ENCODE measurements at places on chromosomes 5 and 9.

DNA sequence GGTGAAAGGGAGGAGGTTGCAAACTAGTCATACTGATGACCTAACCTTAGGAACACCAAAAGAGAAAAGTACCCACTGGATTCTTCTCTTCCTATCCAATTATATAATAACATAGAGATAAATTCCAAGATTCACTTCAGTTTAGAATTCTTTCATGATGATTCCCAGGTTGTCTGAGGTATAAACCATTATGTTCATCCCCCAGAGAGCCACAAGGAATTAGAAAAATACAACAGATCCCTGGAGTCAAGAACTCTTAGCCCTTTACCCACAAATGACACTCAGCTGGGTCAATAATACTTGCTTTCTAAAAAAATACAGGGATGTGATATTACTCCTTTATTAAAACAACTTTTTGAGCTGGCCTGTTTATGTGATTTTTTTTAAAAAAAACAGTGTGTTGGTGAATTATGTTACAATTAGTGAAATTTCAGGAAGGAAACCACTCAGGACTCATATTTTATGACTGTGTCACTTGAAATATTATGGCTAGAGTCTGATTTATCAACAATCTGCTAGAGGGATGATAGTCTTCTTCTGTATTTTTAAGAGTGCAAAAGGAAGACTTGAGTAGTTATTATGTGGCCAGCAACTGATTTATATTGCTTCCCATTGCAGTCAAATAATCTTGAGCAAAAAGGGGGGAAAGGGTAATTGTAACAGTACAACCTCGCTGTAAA lies 338.2 kb downstream of the NFIB start:
- no peak for DNase-seq

- DNase-seq: no peak
These were observed 41.5 kb downstream of the HACD4 start for GRCh38 chr9:20989923-20990341.

GRCh38 chr9:89080193-89080592 lies 88.9 kb downstream of the S1PR3 start:
- DNase-seq: no peak

DNA sequence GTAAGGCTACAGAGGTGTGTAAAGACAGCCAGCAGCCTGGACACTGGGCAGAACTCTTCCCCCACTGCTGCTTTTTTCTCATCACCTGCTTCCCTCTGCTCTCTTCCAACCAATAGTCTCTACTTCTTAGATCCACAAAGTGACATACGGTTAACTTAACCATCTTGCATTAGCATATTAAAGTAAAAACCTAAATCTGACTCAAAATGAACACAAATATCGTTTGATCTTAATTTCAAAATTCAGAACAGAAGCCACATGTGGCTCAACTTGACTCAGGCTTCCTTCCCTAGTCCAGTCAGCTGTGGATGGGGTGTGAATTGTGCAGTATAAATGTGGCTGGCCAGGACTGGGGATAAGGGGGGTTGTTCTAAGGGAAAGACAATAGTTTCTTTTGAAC lies 114.3 kb downstream of the STARD4 start:
- no peak for DNase-seq

GRCh38 chr5:171801839-171802238 lies 16.2 kb downstream of the SMIM23 start:
- no peak for DNase-seq

- DNase-seq: no peak
These were observed 14.9 kb downstream of the EFNA5 start for GRCh38 chr5:107655831-107656230.

DNA sequence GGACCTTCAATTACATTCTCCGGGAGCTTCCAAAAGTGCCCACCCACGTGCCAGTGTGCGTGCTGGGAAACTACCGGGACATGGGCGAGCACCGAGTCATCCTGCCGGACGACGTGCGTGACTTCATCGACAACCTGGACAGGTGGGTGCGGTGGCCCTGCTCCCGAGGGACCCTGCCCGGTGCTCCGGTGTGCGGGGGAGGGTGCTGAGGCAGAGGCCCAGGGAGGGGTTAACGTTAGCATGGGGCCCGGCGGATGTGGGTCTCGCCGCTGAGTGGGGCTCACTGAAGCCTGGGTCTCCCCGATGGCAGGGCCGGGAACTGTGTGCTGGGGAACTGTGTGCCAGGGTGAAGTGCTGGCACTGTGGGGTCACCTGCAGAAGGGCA lies 10.6 kb upstream of the AJM1 start:
- DNase-seq: no peak

GRCh38 chr9:86175223-86175622 lies 75.9 kb upstream of the GOLM1 start:
- DNase-seq: no peak

- DNase-seq: no peak
These were observed 36.2 kb downstream of the C5 start for GRCh38 chr9:121013911-121014310.

DNA sequence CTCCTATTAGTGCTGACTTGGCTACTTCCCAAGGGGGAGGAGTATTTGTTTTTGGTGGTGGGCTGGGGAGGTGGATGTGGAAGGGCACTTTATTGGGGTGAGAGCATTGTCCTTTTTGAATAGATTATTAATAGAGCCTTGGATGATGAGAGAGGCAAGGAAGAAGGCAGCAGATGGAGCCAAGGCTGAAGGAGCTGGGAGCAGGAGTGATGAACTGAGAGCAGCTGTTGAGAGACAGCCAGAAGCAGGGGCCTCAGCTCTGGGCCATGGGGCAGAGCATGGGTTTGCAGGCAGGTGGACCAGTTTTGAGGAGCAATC lies 29.6 kb downstream of the RGS3 start:
- DNase-seq: no peak

GRCh38 chr5:16076657-16077056 lies 102.9 kb downstream of the MARCHF11 start:
- no peak for DNase-seq

GRCh38 chr9:4489562-4489918 lies 728 bp upstream of the SLC1A1 start:
- peak; percentile 13 for DNase-seq

DNA sequence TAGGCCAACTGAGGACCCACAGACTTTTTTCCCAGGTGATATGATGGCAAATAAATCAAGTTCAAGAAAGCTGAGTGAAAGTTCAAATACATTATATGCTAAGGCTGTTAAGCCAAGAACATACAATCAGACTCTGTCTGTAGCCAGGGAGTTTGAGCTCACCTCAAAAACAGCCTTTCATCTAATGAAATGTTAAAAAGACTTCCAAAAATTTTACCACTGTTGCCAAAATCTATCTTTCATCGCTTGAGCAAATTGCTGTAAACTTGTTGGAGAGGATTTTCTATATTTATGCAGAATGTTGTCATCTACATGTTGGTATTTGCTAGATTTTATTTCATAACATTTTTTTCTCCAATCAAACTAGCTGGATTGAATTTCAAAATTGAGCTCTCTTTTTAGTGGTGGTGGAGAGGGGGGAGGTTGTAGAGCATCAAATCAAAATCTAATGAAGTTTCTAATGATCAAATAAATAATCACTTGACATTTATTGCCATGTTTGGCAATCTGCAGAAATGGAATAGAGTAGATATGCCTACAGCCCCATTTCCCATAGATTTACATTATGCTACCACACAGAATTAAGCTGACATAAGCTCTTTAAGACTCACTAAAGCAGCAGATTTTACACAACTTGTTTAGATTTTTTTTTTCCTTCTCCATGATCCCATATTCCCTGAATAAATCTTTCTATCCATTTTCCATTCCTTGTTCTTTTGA lies 828.9 kb upstream of the ZNF608 start:
- no peak for DNase-seq

DNA sequence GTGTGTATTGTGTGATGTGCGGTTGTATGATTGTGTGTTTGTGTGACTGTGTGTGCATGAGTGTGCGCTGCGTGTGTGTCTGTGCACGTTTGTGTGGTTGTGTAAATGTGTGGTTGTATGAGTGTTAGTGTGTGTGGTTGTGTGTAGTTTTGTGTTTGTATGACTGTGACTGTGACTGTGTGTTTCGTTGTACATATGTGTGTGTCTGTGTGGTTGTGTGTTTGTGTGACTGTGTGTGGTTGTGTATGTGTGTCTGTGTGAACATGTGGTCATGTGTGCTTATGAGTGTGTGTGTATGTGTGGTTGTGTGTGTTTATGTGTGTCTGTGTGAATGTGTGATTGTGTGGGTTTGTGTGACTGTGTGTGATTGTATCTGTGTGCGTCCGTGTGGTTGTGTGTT lies 197.8 kb downstream of the TTLL11 start:
- DNase-seq: no peak

GRCh38 chr5:141491323-141492167 lies 2.7 kb downstream of the PCDHGC5 start:
- DNase-seq: no peak

DNA sequence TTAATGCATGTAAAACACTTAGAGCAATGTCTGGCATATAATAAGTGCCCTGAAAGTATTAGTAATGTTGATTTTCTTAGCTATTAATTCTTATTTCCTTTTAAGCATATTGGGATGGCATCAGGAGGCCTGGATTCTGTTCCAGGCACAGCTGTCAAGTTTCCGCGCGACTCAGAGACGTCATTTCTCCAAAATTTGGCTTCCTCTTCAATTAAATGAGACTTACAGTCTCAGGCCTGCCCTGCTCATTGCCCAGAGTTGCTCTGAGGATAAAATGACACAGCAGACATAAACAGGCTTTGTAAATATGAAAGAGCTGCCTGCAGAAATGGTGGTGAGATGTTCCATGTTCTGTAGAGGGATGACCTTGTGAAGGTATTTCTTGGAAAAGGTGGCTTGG lies 159.8 kb upstream of the GLRA1 start:
- no peak for DNase-seq

DNA sequence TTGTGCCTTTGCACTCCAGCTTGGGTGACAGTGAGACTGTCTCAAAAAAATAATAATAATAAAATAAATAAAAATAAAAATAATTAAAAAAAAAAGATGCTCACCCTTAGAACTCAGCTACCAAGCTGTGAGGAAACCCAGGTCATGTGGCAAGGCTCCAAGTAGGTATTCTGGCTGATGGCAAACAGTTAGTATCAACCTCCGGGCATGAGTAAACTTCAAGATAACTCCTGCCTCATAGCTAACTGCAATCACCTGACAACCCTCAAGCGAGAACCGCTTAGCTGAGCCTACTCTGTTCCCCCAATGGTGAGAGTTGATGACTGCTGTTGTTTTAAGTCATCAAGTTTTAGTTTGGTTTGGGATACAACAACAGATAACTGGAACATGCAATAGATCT lies 6.1 kb upstream of the SLC44A1 start:
- DNase-seq: no peak

DNA sequence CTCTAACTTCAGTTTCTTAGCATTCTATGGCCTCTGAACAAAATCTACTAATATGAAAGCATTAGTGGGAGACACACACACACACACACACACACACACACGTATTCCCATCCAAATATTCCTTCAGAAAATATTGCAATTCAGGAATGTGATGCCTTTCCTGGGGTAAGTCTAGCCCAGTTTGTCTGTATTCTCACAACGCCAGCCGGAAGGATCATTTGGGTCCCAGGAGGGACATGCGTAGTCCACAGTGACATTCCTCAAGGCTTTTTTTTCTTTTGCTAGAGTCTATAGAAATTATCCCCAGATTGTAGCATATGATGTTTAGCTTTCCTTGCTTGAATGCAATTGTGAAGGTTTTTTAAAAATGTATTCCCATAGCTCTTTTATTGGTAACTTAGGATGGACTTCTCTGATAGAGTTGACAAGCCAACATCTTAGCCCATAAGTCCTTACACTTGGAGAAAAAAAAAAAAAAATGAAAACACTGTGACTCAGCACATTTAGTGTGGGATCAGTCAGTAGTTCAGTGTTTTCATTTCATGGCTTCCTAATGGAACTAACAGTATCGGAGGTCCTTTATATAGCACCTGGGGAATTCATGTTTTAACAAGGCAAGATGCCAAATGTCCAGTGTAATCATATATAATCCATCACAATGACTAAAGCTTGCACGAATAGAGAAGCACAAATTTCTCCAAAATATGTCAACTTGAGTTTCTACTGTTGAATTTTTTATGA lies 316.5 kb downstream of the DIRAS2 start:
- DNase-seq: no peak

GRCh38 chr5:146109379-146109778 lies 4.0 kb upstream of the PLAC8L1 start:
- DNase-seq: no peak

DNA sequence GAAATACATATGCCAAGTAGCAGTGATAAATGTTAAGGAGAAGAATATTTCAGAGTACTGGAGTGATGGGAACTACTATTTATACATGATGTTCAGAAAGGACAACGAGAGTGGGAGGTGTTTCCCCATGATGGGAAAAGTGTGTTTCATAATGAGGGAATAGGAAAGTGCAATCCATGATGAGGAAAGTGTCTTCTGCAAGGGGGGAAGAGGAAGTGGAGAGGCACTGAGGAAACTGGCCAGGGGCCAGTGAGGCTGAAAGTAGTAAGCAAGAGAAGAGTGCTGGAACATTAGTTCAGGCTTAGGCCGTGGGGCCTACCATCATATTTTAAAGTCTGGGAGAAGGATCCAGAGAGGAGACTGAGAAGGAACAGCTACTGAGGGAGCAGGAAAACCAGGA lies 327.2 kb downstream of the SLF1 start:
- no peak for DNase-seq

GRCh38 chr5:129857116-129857515 lies 47.1 kb upstream of the CHSY3 start:
- no peak for DNase-seq

GRCh38 chr9:116860509-116861120 lies 173.5 kb downstream of the TRIM32 start:
- peak; percentile 32 for DNase-seq

- DNase-seq: no peak
These were observed 15.0 kb downstream of the TENT4A start for GRCh38 chr5:6728011-6728794.

GRCh38 chr5:116401576-116401975 lies 173.0 kb downstream of the SEMA6A start:
- no peak for DNase-seq

GRCh38 chr9:135512241-135512603 lies 9.0 kb upstream of the LCN1 start:
- DNase-seq: no peak

GRCh38 chr9:135347461-135347860 lies 132.1 kb upstream of the PPP1R26 start:
- no peak for DNase-seq

DNA sequence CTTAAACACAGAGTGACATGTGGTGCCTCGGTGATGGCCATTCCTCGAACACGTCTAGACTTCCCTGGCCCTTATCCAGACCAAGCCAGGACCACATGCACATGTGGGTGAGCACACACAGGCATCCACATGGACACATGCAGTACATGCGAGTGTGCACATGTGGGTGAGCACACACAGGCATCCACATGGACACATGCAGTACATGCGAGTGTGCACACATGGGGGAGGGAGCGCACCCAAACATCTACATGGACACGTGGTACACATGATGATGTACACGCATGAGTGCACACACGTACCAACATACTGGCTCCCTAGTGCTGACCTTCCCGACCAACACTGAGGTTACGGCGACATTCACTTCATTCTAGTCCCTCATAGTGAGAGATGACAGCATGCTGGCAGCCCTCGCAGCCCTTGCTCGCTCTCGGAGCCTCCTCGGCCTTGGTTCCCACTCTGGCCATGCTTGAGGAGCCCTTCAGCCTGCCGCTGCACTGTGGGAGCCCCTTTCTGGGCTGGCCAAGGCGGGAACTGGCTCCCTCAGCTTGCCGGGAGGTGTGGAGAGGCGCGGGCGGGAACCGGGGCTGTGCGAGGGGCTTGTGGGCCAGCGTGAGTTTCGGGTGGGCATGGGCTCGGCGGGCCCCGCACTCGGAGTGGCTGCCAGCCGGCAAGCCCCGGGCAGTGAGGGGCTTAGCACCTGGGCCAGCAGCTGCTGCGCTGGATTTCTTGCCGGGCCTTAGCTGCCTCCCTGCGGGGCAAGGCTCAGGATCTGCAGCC lies 186.8 kb downstream of the HSPA4 start:
- no peak for DNase-seq
